Osteocyte (in vitro differentiated cells): ENCODE measurements at places on chromosomes 7 and 10.

- no peak for DNase-seq
- no peaks in the 10 kb centered on the region for H3K27me3 ChIP-seq
These were observed 182.6 kb upstream of the RNF32 start for GRCh38 chr7:156458011-156458410.

DNA sequence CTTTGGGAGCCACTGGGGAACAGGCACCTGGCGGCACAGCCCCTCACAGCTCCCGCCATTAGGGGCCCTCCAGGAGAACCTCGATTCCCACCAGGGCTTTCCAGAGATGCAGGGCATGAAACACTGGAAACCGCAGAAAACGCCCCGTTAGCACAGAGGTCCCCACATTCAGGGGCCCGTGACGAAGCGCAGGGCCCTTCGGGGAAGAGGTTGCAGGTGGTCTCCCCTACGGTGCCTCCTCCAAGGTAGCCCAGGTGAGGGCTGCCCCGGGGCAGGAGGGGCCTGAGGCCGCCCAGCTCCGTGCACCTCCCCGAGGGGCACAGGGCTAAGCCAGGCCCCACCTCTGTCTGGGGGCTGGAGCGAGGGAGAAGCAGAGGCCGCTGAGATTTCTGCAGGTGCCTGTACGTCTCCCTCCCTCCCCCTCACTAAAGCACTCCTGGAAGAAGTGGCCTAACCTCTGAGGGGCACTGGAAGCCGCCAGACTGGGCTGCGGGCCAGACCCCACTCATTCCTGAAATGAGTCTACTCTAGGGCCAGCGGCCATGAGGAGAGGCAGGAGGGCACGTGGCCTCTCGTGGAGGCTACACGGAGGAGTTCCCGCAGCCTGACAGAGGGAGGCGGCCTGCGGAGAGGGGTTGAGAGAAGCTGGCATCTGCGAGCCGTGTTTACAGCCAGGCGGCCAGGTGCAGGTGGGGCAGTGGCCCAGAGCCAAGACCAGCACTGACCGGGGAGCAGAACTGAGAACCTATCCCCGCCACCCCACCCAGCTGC lies 6.9 kb downstream of the PDGFA start:
- no peaks in the 10 kb centered on the region for H3K27me3 ChIP-seq
- no peak overlapping the region for H3K4me3 ChIP-seq
- H3K4me1 ChIP-seq = peaks cover 33% of the 10 kb centered on the region
- DNase-seq = no peak

DNA sequence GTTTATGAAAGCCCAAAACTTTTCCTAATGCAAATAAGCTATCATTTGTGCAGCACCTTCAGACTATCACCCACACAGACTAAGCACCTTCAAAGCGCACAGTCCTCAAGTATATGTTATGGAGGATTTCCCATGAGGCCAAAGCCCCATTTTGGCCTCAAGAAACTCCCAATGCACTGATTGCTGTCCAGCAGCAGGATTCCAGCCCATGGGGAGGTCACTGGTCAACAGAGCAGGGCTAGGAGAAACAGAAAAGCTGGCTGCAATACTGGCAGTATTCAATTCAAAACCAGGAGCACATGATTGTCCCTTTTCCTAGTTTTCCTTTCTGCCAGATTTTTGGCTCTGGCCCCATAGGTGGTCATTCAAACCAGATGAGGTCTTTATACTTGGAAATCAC lies 24.5 kb upstream of the KIAA1217 start:
- H3K27me3 ChIP-seq = no peaks in the 10 kb centered on the region
- no peak for DNase-seq
- H3K4me1 ChIP-seq = no peaks in the 10 kb centered on the region
- no peak overlapping the region for H3K27ac ChIP-seq

DNA sequence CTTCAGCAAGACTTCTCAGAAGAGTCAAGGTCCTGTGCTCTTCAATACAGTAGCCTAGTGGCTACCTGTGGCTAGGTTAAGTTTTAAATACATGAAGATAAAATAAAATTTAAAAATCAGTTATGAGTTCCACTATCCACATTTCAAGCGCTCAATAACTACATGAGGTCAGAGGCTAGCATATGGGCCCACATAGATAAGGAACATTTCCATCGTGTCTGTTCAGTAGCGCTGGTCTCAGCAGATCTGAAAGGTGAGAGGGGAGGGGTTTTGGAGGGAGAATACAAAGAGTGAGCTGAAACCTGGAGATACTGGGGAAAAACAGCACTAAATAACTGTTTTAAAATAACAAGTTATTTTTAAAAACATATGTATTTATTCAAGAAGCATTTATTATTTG lies 219.0 kb downstream of the TRIL start:
- H3K36me3 ChIP-seq = no peaks in the 10 kb centered on the region
- no peak for DNase-seq
- H3K4me3 ChIP-seq = no peak overlapping the region
- H3K27me3 ChIP-seq = no peaks in the 10 kb centered on the region
- no peaks in the 10 kb centered on the region for H3K4me1 ChIP-seq

DNA sequence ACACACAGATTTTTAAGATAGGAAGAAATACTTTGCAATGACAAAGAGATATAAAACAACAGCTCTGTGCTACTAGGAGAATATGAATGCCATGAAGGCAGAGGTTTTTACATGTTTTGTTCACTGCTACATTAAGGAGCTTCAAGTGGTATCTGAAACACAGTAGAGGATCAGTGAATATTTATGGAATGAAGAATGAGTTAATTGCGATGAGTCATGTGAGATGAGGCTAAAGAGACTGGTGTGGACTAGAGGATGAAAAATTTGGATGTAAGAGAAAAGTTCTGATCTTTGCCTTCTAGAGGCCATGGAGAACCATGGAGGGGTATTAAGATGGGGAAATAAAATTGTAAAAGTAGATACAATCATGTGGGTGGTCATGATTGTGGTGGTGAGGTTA lies 434.2 kb downstream of the PHTF2 start:
- no peak overlapping the region for H3K27ac ChIP-seq
- H3K36me3 ChIP-seq = no peaks in the 10 kb centered on the region
- no peak overlapping the region for H3K4me3 ChIP-seq
- peaks cover 4% of the 10 kb centered on the region for H3K27me3 ChIP-seq
- no peak for DNase-seq
- H3K4me1 ChIP-seq = no peaks in the 10 kb centered on the region

- peaks cover 2% of the 10 kb centered on the region for H3K36me3 ChIP-seq
- no peak for DNase-seq
- no peaks in the 10 kb centered on the region for H3K27me3 ChIP-seq
- no peak overlapping the region for H3K4me3 ChIP-seq
- no peak overlapping the region for H3K27ac ChIP-seq
- peaks cover 47% of the 10 kb centered on the region for H3K4me1 ChIP-seq
These were observed 12.2 kb downstream of the PTN start for GRCh38 chr7:137331378-137331777.

DNA sequence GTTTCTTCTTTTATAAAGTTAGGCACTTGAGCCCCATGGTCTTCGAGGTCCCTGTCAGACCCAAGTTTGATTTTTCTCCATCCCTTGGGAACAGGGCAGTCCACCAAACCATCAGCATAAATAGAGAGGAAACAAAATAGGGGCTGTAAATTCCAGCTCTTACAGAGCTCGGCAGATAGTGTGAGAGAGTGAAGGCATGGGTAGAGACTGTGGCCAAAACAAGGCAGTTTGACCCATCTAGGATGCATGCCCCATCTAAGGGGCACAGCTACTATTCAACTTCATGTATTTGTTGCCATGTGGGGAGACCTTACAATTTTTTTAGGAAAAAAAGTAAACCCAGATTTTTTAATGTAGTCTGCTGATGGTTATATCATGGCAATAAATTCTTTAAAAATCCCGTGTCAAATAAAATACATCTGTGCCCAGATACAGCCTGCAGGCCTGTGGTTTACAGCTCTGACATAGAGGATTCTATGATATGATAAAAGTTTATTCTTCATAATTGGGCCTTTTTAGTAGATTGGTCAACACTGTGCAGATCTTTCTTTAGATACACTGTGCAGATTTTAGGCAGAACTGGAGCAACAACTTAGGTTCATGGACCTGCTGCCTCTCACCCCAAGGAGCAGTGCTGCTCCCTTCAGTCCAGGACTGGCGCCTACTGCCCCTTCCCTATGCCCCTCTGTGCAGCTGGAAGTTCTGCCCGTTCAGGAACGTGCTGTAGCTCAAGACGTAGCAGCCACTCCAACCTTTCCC lies 5.3 kb downstream of the PPP1R3C start:
- H3K4me1 ChIP-seq = peaks cover 45% of the 10 kb centered on the region
- no peak overlapping the region for H3K4me3 ChIP-seq
- peaks cover 40% of the 10 kb centered on the region for H3K36me3 ChIP-seq
- no peaks in the 10 kb centered on the region for H3K27me3 ChIP-seq
- no peak for DNase-seq

GRCh38 chr7:75924889-75925288 lies 9.9 kb downstream of the POR start:
- no peaks in the 10 kb centered on the region for H3K27me3 ChIP-seq
- H3K4me3 ChIP-seq = no peak overlapping the region
- no peak for DNase-seq
- peaks cover 6% of the 10 kb centered on the region for H3K36me3 ChIP-seq

- no peaks in the 10 kb centered on the region for H3K36me3 ChIP-seq
- peak overlapping the region; percentile 83 for H3K27ac ChIP-seq
- no peaks in the 10 kb centered on the region for H3K27me3 ChIP-seq
- no peak overlapping the region for H3K4me3 ChIP-seq
These were observed 218.2 kb downstream of the AUTS2 start for GRCh38 chr7:69816501-69816900.

- peaks cover 31% of the 10 kb centered on the region for H3K27me3 ChIP-seq
- H3K4me1 ChIP-seq = peaks cover 3% of the 10 kb centered on the region
- no peak overlapping the region for H3K4me3 ChIP-seq
- no peaks in the 10 kb centered on the region for H3K36me3 ChIP-seq
- no peak overlapping the region for H3K27ac ChIP-seq
These were observed 33.0 kb downstream of the RASGEF1A start for GRCh38 chr10:43233601-43234430.

- no peak for DNase-seq
- no peak overlapping the region for H3K4me3 ChIP-seq
- no peaks in the 10 kb centered on the region for H3K27me3 ChIP-seq
- no peak overlapping the region for H3K27ac ChIP-seq
- no peaks in the 10 kb centered on the region for H3K4me1 ChIP-seq
These were observed 303.5 kb downstream of the BBS9 start for GRCh38 chr7:33432821-33433220.
